NCI-H526 treated with DMSO at 0.1 percent for 48 hours (cell line): ENCODE measurements at places on chromosomes 1 and 21.

GRCh38 chr1:7062346-7063061 is 277.2 kb downstream of the CAMTA1 start:
- no peak for DNase-seq

- DNase-seq: peak; percentile 78
These were observed 8.1 kb downstream of the TDRD5 start for GRCh38 chr1:179599623-179600249.

DNA sequence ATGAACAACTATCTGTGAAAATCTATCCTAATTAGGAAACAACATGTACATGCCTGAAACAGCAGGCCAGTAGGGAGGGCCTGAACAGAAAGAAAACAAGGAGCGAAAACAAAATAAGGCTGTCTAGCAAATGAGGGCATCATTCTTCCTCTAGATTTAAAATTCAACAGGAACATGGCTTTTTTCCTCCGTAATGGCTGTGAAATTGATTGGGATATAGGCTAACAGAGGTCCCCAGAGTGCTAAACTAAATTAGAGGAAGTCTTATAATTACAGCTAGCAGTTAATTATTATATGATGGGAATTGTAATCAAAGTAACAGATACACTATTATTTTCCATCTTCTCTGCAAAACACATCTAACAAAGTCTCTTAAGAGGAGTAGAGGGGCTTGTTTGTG is 51.7 kb upstream of the TIAM1 start:
- no peak for DNase-seq

DNA sequence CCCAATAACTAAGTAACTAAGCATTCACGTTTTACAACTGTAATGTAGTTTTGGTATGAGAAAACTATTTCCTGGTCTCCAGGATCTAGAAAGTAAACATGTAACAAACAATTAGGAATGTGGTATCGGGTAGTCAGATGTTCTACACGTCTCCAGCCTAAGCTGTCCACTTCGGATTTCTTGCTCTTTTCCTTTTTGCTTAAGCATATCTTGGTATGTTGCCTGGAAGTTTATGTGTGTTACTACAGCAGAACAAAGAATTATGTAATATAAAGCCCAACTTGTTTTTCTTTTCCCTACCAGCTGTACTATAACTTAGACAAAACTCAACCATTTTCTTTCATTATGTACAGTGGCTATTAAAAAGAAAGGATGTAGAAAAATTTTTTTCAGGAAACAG is 20.4 kb upstream of the WARS2 start:
- no peak for DNase-seq

DNA sequence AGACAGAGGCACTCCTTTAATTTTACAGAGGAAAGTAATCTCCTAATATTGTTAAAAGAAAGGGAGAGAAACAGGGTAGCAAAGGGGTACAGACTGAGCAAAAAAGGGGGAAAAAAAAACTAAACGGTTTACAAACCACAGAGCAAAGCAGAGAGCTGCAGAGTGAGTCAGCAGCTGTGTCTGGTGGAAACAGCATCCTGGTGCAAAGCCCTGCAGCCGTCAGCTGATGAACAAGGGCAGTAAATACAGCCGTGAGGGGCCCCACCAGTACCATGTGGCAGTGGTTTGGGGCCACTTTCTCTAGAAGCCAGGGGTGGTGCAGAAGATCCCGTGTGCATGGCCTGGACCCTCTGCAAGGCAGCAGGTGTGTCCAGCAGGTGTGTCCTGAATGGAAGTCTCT is 111.3 kb downstream of the ERG start:
- DNase-seq: no peak

DNA sequence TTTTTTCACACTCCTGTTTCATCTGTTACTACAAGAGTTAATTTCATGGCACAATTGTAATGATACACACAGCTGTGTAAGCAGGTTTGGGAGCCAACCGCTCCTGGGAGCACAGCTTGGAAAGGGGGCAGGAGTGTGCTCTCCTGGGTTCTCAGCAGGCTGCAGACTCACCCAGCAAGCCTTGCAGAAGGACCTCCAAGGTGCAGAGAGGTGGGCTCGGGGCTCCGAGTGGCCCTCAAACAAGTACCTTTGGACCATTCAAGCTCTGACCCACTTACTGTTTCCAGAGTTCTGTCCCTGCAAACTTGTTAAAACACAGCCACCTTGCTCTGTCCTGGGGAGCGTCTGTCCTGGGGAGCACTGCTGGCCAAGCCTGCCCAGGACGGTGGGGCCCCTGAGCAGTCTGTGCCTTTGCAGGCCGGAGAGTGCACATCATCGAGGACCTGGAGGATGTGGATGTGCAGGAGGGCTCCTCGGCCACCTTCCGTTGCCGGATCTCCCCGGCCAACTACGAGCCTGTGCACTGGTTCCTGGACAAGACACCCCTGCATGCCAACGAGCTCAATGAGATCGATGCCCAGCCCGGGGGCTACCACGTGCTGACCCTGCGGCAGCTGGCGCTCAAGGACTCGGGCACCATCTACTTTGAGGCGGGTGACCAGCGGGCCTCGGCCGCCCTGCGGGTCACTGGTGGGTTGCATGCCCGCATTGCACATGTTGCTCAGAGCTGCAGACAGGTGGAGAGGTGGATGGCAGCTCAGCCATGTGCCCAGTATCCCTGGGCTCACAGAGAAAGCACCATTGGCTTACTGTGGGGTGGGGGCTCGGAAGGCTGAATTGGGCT is 78.0 kb downstream of the OBSCN start:
- DNase-seq: no peak

DNA sequence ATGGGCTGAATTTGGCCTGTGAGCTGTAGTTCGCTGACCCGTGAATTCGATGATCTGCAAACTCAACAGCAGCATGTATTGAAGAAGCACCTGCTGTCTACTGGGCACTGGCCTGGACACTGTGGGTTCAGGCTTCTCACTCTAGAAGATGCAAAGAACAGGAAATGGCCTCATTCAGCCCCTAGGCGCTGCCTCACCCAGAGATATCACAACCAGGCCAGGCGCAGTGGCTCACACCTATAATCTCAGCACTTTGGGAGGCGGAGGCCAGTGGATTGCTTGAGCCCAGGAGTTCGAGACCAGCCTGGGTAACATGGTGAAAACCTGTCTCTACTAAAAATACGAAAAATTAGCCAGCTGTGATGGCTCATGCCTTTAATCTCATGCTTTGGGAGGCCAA is 23.6 kb downstream of the MFAP2 start:
- DNase-seq: no peak

- no peak for DNase-seq
These were observed 20.4 kb downstream of the GPR161 start for GRCh38 chr1:168116327-168116799.

GRCh38 chr1:98267423-98267822 is 346.6 kb upstream of the DPYD start:
- DNase-seq: no peak

- DNase-seq: no peak
These were observed 11.6 kb upstream of the MAPKAPK2 start for GRCh38 chr1:206672844-206673758.

GRCh38 chr21:41064951-41065350 is 103.0 kb upstream of the BACE2 start:
- DNase-seq: no peak

- no peak for DNase-seq
These were observed 543 bp downstream of the ABCB10 start for GRCh38 chr1:229557913-229558414.

GRCh38 chr1:211775170-211775569 is 55.4 kb downstream of the LPGAT1 start:
- DNase-seq: no peak

DNA sequence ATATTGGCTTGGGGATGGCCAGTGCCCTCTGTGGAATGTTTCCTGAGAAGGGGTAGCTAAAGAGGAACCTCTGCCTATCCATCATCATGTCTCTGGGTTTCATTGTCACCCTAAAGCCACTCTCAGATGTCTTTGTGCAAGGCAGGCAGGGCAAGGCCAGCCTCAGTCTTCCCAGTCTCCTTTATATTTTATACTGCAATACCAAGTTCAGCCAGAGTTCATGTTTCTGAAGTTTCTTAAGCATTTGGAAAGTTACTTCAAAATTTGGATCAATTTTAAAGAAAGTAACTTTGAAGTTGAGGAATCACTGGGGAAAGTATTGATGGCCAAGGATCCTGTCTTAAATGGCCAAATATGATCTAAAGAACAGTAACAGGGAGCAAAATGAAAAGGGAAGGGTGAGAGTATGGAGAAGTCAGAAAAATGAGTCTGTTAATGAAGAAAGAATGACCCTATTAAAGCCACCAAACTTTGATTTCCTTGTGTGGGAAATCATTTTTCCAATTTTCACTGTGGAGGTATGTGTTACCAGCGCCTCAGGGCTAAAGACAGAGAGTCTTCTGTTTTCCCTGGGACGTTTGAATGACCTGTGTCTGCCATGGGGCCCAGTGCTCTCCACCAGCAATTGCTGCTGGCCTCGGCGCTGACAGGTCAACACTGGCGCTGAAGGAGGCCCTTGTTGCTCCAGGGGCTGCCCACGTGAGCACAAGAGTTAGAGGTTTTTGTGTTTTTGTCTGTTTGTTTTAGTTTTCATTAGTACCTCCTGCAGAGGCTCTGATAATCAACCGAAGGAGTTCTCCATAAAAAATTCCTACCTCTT is 93.9 kb downstream of the ATP5PO start:
- DNase-seq: no peak

GRCh38 chr1:172460887-172461315 is 17.0 kb upstream of the PIGC start:
- no peak for DNase-seq

DNA sequence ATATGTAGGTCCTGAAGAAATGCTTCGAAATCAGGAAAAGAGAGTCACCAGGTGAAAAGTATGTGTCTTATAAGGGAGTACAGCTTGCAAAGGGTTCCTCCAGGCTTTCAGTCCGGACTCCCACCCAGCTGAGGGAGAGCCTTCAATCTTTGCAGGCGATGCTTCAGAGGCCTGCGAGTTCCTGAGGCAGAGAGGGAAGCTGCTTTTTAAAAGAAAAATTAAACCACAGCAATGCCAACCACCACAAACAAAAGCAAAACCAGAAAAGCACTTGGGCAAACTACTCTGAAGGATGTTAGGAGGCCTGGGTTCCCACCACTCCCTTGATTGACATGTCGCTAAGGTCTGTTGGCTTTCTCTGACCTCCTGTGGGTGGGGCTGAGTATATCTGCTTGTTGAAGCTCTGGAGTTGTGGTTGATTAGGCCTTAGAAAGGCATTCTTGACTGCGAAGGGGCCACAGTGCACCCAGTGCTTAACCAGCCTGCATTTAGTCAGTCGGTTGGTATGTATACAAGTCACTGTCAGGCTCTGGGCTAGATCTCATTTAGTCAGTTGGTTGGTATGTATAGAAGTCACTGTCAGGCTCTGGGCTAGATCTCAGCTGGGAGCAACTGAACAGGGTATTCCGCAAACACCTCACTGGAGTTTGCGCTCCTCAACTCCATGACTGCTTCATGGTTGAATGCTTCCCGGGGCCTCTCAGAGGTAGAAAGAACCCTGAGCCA is 1.2 kb downstream of the NIPAL3 start:
- peak; percentile 38 for DNase-seq

- DNase-seq: no peak
These were observed 499 bp downstream of the C1QA start for GRCh38 chr1:22636927-22637326.

GRCh38 chr1:17611991-17612390 is 72.5 kb downstream of the ARHGEF10L start:
- no peak for DNase-seq

GRCh38 chr21:40018871-40019475 is 151.7 kb downstream of the PCP4 start:
- no peak for DNase-seq

- DNase-seq: no peak
These were observed 1.3 kb downstream of the TRIM33 start for GRCh38 chr1:114509596-114510273.

GRCh38 chr21:29104239-29104708 is 26.2 kb upstream of the MAP3K7CL start:
- DNase-seq: no peak

GRCh38 chr1:205447457-205448341 is 8.1 kb downstream of the BLACAT1 start:
- no peak for DNase-seq

- DNase-seq: no peak
These were observed 137.1 kb upstream of the MAGI3 start for GRCh38 chr1:113253187-113253586.

DNA sequence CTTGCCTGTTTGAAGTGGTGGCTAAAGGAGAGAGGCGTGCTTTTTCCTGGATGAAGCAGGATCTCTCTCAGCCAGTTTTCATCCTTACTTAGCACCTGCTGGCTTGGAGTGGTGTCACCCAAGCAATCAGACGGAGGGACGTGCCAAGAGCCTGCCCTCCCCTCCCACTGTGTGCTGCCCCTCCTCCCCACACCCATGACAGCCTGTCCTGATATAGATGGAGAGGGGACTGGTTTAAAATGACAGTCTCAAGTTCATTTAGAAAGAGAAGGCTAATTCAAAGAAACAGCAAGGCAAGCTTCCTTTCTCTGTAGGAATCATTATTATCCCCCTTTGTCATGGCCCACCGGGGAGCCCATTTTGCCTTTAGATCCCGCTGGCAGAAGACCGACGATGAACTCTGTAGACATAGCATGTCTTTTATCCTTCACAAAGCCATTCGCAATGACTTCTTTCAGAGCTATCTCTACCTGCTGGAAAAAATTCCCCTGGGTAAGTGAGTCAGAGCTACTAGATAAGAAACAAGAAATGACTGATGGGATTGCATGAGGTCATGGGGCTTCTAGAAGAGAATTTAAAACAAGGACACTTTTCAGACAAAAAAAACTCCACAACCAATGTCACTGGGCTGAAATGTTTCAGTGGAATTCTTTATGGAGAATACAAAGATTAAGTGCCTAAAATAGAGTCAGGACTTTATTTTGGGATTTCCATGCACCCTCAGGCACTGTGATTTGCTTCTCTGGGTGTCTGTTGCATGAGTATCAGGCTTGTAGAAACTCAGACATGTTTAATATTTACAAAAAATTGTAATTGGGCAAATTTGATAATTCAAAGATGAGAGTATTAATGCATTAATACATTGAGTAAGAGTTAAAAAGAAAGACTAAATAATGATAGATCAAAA is at the start of gene NTMT2:
NTMT2 (plus strand) TSS at position 190 of the 907 bp plus-strand sequence; CDS start at position 339, 149 bp downstream.
- peak; percentile 83 for DNase-seq

GRCh38 chr1:26724118-26724517 is 28.3 kb downstream of the ARID1A start:
- no peak for DNase-seq

DNA sequence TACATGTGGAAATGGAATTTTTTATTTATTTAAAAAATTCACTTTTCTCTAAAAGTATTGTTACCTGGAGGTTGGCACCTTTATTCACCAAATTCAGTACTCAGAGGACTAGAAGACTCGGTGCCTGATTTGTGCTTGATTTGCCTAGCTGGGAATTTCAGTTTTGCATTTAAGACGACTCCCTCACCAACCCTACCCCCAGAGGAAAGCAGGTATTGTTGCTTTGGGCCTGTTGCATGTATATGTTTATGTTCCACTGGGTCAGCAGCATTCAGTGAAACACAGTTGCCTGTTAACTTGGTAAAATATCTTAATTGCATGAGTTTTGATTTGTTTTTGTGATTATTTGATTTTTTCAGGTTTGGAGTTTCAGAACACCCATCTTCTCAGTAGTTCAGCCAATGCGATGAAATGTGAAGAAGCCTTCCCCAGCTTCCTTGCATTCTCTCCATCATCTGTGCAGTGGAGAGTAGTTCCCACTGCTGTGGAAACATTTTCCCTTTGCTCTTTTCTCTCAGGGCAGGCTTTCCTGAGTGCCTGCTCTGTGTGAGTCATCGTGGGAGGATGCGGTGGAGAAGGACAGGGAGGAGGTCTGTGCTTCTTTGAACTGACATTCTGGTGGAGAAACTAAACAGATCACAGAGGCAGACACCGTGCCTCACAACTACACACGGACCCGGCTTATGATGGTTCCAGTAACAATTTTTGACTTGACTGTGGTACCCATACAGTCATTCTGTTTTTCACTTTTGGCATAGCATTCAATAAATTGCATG is 6.4 kb downstream of the ADARB1 start:
- DNase-seq: no peak
